NCI-H1105 (cell line): ENCODE measurements at places on chromosomes 11 and 22.

DNA sequence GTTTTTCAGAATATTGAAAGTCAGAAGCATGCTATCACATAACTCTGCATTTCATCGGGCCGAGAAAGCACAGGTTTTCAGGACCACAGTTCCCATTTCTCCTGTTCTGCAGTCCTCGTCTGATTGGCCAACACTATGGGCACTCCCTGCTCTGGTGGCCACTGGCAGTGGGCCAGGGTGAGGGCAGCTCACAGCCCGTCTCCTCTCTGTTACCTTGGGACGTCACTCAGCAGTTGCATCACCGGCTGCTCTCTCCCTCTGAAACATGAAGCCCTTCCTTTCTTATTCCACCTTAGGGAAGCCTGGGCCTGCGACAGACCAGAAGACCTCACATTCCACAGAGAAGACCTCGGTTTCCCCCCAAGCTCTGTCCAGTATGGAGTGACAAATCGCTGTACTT lies 11.4 kb upstream of the MICAL3 start:
- DNase-seq, result no peak

DNA sequence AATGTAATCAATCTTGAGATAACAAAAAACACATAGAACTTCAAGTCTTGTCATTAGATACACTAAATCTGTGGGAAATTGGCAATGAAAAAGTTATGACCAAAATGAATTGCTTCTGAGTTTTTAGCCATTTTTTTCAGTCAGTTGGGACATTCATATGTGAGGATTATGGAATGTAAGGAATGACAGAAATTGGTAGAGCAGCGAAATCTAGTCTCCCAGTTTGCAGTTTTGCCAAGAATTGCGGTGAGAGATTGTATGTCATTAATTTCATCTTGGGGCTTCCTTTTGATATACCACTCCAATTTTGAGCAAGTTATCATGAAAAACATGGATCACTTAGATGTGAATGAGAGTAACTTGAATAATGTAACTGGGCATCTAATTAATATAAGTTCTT lies 49.9 kb downstream of the SIK2 start:
- no peak for DNase-seq

GRCh38 chr11:12806113-12806512 lies 131.9 kb downstream of the TEAD1 start:
- DNase-seq, result no peak

GRCh38 chr22:25067851-25068421 lies 115.4 kb downstream of the KIAA1671 start:
- DNase-seq, result no peak

DNA sequence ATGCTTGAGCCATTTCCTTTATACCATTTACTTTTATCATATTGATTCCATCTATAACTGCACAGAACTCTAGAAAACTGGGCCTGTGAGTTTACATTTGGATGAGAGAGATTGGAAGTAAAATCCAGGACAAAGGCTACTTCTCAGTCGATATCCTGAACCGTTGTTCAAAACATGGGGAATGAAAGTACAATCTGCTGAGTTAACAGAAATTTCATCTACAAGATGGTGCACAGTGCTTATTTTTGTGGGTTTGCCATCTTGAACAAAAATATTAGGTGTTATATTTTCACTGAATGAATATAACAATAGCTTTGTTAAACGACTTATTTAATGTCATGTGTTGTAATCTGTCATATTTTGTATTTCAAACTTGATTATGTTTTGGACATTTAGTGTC lies 622.6 kb downstream of the LUZP2 start:
- DNase-seq, result no peak

DNA sequence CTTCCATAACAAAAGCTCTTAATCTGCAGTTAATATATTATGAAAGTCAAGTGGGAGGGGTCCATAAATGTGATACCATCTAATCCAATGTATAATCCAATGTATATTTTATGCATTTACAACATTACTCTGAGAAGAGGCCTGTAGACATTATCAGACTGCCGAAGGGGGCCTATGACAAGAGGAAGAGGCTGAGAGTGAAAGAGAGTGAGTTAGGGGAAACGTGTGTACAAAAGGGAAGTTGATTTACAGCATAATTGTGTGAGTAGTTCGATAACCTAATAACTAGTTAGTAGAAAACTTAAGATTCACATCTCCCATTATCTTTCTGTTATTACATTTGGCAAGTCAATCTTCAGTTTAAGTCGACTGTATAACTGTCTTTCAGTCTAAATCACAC lies 86.6 kb downstream of the DDX10 start:
- no peak for DNase-seq

DNA sequence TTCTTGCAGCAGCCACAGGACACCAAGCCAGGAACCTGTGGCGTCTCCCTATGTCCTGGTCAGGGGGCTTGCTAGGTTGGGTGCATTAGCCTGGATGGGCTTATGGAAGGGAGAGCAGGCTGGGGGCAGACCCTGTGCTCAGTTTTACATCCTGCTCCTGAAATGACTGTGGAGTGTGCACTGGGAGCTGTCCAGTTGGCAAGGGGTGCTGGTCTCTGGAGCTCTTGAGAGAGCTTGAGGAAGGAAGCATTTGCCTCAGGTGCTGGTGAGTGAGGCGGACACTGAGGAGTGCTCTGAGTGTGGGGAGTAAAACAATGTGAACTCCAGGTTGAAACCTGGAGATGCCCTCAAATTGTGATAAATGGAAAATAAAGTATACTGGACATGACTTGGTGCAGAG lies 3.4 kb downstream of the SCGB1D4 start:
- DNase-seq, result no peak

GRCh38 chr22:36768616-36769015 lies 7.3 kb downstream of the IFT27 start:
- no peak for DNase-seq

DNA sequence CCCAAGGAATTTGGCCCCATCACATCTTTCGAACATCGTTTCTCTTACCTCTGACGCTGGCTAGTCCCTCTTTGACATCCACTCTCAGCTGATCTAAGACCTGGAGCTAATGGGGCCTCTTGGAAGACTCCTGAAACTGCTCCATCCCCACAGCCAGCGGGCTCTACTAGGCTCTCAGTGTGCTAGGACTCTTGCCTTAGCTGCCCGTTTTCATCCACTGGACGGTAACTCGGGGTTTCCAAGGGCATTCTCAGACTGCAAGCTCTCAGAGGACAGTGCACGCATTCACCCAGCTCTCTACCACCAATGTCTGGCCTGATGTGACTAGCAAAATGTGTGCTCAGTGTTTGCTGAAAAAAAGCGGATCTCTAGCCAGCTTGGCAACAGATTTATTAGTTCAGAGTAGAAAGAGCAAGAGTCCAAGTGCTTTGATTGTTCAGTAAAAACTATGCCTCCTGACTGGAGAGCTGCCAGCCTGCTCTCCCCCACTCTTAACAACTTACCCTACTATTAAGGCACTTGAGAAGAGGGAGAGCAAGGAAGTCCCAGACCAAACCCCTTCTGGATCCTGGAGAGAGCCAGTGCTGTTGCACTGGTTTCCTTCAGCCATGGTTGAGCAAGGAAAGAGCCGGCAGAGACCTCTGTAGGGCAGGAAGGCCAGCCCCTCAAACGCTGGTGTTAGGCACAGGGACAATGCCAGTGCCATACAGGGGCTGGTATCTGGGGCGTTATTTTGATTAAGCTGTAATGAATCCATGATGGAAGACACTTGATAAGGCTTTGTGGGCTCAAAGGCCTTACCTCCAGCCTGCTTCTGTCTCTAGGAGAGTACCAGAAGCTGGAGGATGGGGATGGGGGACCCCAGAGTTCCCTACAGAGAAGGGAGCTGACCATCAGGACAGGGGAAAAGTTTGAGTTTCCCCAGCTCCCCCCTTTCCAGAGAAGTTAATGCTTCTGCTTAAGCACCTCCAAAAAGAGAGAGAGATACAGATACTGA lies 9.2 kb downstream of the RELA start:
- no peak for DNase-seq

- peak; percentile 1 for DNase-seq
Observed at GRCh38 chr11:10413268-10413667, 41.8 kb upstream of the AMPD3 start.

DNA sequence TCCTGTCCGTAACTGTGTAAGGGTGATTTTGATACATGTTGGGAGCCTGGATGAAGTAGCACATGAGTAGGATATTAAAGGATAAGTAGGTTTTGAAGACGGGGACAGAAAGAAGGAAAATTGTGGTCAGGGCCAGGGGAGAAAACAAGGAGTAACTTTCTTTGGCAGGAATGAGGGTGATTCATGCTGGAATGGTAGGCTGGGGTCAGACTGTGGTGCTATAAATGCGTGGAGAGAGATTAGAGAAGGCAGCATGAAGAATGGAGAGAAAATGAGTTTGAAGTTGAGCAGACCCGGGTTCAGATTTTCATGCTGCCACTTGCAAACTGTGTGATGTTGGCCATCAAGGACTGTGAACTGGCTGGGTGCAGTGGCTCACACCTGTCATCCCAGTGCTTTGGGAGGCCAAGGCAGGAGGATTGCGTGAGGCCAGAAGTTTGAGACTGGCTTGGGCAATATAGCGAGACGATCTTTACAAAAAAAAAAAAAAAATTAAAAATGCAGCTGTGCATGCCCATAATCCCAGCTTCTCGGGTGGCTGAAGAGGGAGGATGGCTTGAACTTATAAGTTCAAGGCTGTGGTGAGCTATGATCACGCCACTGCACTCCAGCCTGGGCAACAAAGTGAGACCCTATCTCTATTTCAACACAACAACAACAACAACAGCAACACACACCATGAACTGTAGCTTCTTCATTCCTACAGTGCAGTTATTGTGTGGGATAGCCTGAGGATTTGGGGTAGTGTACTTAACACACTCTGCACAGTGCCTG lies 22.3 kb downstream of the ZBTB16 start:
- DNase-seq, result no peak

GRCh38 chr22:41576877-41577276 lies 12.8 kb downstream of the PMM1 start:
- no peak for DNase-seq

DNA sequence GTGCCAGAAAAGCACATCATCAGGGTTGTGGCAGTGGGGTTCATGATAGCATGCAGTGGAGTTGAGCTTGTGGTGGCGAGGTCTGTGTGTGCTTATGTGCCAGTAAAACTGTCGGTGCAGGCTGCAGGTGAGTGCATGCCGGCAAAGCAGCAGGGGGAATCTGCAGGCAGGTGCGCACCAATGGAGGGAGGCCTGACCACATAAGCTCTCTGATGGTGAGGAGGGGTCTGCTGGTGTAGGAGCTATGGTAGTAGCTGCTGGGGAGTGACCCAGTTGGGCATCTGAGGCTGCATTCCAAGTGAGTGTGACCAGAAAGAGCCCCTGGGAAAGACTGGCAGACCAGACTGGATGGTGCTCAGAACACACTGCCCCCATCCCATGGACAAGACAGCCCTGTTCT lies 121.5 kb downstream of the CNTN5 start:
- DNase-seq, result no peak

GRCh38 chr11:122264121-122264520 lies 148.1 kb upstream of the BLID start:
- DNase-seq, result no peak

GRCh38 chr11:1205987-1206331 lies 16.9 kb upstream of the MUC5B start:
- DNase-seq, result no peak

DNA sequence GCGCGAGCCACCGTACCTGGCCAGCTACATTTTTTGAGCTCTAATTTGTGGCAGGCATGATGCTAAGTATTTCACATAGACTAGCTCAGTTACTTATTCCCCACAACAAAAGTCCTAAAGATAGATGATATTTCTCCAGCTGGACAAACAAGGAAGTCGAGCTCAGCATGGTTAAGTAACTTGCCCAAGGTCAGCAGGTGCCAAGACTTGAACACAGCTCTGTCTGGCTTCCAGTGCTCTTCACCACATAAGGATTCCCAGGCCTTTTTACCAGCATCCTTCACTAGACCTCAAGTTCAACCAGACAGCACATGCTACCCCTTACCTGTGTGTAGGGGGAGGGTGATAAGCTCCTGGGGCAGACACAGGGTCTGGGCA lies 177.3 kb upstream of the NCAM1 start:
- no peak for DNase-seq

GRCh38 chr22:20095521-20095920 lies 15.5 kb downstream of the DGCR8 start:
- DNase-seq, result no peak

GRCh38 chr11:719214-720016 lies 13.4 kb downstream of the EPS8L2 start:
- no peak for DNase-seq

GRCh38 chr11:134004496-134005172 lies 47.9 kb upstream of the IGSF9B start:
- no peak for DNase-seq

GRCh38 chr11:132941761-132942160 lies 590.5 kb downstream of the OPCML start:
- DNase-seq, result no peak

GRCh38 chr22:23397008-23397612 lies 183.0 kb downstream of the IGLL1 start:
- no peak for DNase-seq

DNA sequence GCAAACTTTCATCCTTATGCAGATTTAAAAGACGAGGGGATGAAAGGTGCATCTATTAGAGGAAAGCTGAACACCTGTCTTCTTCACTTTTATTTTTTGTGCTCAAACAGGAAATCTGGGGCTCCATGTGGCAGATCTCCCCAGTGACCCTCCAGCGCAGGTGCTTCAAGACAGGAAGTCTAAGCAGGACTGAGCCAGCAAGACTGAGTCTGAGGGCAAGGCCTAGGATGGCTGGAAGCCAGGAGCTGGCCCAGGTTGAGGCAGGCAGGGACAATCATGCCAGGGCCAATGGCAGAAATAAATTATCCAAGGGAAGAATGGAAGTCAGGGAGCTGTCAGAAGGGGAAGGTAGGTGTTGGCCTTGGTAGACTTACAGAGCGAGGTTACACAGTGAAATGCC lies 101.1 kb upstream of the SPON1 start:
- DNase-seq, result no peak

DNA sequence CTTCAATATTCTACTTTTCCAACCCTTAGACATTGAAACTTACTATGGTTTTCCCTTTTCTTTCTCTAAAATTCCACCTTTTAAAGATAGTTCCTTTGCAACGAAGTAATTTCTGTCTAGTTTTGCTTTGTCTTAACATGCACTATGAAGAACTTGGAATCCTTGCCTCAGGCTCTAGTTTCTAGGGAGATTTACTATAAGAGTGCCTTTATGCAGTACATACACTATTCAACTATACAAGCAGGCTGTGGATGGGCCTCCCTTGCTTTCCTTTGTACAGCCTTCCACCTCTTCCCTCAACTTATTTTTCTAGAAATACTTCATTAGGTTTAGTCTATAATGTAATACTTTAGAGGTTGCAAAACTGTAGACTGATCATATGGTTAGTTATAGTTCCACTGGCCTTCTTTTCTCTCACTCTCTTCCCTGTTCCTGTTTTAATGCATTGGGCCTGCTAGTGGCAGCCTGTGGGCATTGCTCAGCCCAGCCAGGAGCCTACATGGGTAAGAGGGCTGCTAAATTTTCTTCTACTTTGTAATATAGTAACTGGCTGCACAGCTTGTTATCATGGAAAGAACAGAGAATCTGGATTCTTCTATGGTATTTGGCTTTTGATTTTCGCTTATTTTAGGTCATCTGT lies 100.2 kb downstream of the C11orf87 start:
- no peak for DNase-seq

GRCh38 chr11:19519912-19520641 lies 192.6 kb upstream of the NAV2 start:
- no peak for DNase-seq
